ENCODE measurements at places on chromosomes 5 and 9. TPM values are rescaled to one million over a fixed set of nuclear protein-coding genes. Genes with fewer than 3 reads are reported as not detected.

DNA sequence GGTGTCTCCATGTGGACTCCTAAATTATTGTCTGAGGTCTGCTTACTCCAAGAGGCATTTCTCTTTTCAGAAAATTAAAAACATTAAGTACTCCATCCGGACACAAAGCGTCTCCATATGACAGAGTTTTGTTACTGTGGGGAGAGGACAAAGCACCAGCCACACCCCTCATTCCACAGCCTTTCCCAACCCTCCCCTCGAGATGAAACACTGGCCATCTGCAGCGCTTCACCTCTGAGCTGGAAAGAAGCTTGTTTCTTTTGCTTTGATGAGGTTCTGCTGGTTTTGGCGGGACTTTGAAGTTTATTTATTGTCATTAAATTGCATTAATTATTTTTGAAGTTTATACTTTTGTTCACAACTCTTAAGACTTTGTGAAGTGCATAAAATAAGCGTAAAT, 27.6 kb upstream of the NKD2 start:
- peaks cover 30% of the 10 kb centered on the region for H3K4me1 ChIP-seq
- H3K36me3 ChIP-seq: peaks cover 4% of the 10 kb centered on the region
- H3K27ac ChIP-seq: peak overlapping the region; percentile 91
- H3K4me3 ChIP-seq: no peak overlapping the region
- peaks cover 13% of the 10 kb centered on the region for H3K27me3 ChIP-seq

DNA sequence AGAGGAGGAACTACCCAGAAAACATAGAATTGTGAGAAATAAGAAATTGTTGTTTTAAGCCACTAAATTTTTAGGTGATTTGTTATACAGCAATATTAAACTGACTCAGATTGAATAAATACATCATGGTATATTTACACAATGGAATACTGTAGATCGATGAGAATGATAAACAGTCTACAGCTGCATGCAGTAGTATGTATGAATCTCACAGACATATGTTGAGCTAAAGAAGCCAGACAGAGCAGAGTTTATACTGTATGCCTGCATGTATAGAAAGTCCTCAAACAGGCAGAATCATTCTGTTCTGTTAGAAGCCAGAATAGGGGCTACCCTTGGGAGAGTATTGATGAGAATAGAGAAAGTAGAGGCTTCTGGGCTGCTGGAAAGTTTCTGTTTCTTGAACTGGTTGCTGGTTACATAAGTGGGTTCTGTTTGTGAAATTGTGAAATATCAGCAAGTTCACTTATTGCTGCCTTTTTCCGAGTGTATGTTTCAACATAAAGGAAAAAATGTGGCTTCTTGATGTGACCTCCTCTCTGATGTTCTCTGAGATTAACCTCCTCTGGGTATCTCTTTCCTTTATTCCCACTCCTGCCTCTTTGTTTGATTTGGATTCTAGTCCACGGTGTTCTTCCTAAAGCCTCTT, 9.6 kb downstream of the KIAA1958 start:
- H3K27me3 ChIP-seq: no peaks in the 10 kb centered on the region
- peaks cover 49% of the 10 kb centered on the region for H3K36me3 ChIP-seq
- peak overlapping the region; percentile 7 for H3K27ac ChIP-seq
- H3K4me3 ChIP-seq: no peak overlapping the region
- DNase-seq: no peak

- DNase-seq: no peak
- no peaks in the 10 kb centered on the region for H3K27me3 ChIP-seq
- no peak overlapping the region for H3K4me3 ChIP-seq
- peaks cover 38% of the 10 kb centered on the region for H3K4me1 ChIP-seq
- peak overlapping the region; percentile 95 for H3K27ac ChIP-seq
- H3K36me3 ChIP-seq: no peaks in the 10 kb centered on the region
Measured at GRCh38 chr9:115943431-115944165, 210.0 kb upstream of the PAPPA start.

DNA sequence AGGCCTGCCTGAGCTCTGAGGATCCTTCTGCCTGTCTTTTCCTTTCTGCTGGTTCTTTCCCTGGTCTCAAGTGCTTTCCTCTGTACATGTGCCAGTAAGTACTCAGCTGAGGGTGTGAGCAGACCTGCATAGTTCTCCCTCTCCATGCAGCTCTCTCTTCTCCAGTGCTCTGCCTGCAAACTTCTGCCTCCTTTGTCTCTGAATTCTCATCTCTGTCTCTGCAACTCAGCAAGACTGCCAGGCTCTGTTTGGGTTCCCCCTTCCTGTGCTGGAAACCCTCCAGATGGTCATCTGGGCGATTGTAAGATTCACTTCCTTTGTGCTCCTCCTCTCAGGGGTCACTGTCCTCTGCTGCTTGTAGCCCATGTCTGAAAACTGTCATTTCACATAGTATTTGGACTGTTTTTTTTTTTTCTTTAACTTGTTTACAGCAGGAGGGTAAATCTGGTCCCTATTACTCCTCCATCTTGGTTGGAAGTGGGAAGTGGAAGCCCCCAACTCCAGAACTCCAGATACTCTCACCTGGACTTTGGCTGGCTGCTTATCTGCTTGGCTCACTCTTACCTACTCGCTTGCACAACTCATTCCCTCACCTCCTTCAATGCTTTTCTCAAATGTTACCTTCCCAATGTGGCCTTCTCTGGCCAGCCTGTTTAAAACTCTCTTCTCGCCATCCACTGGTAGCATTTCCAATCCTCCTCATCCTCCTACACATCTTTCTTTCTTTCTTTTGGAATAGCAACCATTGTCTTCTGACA, 175.3 kb upstream of the TBC1D2 start:
- peaks cover 24% of the 10 kb centered on the region for H3K27me3 ChIP-seq
- no peak overlapping the region for H3K4me3 ChIP-seq
- DNase-seq: no peak
- H3K27ac ChIP-seq: no peak overlapping the region
- H3K36me3 ChIP-seq: no peaks in the 10 kb centered on the region

DNA sequence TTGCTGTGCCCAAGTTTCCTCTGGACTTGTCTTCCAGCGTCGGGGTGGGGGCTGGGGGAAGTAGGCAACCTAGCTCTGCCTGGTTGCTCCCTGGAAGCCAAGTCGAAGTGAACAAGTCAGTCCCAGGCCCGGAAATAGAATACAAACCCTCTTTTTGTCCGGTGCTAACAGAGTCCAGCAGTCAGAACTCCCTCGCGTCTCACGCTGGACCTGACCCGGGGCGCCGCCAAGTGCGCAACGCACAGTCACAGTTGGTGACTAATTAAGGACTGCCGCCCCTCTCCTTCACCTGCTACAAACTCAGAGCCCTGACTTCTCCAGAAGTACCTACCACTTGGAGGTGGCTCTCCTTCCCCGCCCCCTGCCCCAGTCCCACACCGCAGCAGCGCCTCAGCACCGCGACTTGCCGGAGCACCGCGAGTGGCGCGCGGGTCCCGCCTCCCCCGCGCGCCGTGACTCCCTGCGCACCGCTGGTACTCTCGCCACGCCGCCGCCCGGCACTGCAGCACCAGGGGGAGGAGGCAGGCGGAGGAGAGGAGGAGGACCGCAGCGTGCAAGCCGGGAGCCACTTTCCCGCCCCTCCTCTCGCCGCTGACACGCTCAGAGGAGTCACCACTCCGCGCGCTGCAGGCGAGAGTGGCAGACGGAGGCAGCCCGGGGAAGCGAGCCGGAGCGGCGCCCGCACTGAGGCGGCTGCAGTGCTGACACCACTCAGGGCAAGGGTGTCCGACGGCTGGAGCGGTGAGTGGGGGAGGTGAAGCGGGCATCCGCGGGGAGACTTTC, at the start of gene SV2C:
TSS of gene SV2C (plus strand) at position 612 of the 783 bp plus-strand sequence. CDS start 48,368 bp downstream, outside the sequence.
- peak within 1 kb of the TSS; percentile 73 for H3K4me3 ChIP-seq
- DNase-seq: peak; percentile 53
- peaks cover 28% of the 10 kb centered on the region for H3K4me1 ChIP-seq
- H3K36me3 ChIP-seq: no peaks in the 10 kb centered on the region
- peak within 1 kb of the TSS; percentile 28 for H3K27ac ChIP-seq

- peaks cover 12% of the 10 kb centered on the region for H3K36me3 ChIP-seq
- no peaks in the 10 kb centered on the region for H3K27me3 ChIP-seq
Measured at GRCh38 chr5:77077829-77078176, 9.3 kb downstream of the ZBED3 start.

- peaks cover 8% of the 10 kb centered on the region for H3K4me1 ChIP-seq
- peaks cover 44% of the 10 kb centered on the region for H3K27me3 ChIP-seq
- H3K27ac ChIP-seq: no peak overlapping the region
- no peak for DNase-seq
Measured at GRCh38 chr9:126157423-126157822, 169.2 kb upstream of the MVB12B start.

DNA sequence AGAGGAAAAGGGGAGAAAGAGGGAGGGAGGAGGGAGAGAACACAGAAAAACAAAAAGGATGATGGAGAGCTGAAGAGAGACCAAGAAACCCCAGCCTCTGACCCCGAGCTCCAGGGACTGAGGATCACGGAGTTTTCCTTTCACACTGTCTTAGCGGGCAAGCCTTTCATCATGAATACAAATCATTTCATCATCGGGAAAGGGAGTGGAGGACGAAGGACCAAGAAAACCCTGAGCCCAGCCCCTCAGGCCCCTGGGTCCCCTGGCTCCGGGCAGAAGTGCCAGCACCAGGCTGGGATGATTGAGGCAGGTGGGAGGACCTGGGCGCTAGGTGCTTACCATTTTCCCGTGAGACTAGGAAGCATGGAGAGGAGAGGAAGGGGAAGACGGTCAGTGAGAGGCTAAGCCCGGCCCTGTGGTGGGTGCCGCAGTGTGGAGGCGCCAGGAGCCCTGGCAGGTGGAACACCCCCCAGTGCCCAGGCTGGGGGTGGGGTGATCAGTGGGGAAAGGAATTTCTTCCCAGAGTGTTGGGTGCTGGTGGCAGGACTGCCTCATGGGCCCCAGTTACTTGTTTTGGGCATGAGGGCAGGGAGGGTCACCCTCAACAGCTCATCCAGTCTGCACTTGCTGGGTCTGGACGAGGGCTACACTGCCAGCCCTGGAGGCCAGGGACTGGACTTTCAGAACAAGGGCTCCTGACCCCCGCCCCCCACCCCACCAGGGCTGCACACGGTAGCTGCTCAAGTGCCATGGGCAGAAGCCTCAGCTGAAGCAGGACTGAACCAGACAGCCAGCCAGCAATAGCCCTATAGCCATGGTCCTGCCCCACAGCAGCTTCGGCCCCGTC, 49.0 kb upstream of the SARDH start:
- H3K36me3 ChIP-seq: peaks cover 18% of the 10 kb centered on the region
- H3K27me3 ChIP-seq: no peaks in the 10 kb centered on the region
- H3K4me3 ChIP-seq: no peak overlapping the region
- no peak overlapping the region for H3K27ac ChIP-seq

- no peaks in the 10 kb centered on the region for H3K4me1 ChIP-seq
- H3K27ac ChIP-seq: no peak overlapping the region
- H3K4me3 ChIP-seq: no peak overlapping the region
- no peaks in the 10 kb centered on the region for H3K27me3 ChIP-seq
- no peak for DNase-seq
Measured at GRCh38 chr5:1479581-1480188, 34.4 kb upstream of the SLC6A3 start.

DNA sequence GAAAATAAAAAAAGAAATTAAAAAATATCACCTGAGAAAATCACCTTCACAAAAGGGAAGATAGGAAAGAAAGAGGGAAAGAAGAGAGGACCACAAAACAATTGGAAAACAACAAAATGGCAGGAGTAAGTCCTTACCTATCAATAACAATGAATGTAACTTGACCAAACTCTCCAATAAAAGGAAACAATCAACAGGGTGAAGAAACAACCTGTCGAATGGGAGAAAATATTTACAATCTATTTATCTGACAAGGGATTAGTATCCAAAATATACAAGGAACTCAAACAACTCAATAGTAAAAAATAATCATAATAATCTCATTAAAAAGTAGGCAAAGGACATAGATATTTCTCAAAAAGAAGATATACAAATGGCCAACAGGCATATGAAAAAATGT, 135.8 kb downstream of the AGTPBP1 start:
- no peak overlapping the region for H3K4me3 ChIP-seq
- H3K36me3 ChIP-seq: peaks cover 29% of the 10 kb centered on the region
- no peak overlapping the region for H3K27ac ChIP-seq
- peaks cover 14% of the 10 kb centered on the region for H3K4me1 ChIP-seq

DNA sequence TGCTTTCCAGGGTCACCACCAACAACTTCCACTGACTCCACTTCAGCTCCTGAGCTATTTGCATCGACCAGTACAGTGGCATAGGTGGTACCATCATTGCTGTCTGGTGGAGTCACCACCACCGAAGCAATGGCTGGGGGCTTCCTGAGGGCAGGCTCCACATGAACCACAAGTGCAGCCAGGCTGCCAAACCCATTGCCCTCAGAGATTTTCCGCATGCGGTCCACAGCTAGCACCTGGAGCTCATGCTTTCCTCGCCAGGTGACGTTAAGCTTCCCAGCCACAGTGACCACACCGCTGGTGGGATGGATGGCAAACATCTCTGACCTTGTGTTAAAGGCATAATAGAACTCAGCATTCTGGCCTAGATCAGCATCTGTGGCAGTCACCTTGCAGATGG, 23.1 kb downstream of the FAT2 start:
- H3K27me3 ChIP-seq: no peaks in the 10 kb centered on the region
- peaks cover 7% of the 10 kb centered on the region for H3K36me3 ChIP-seq
- H3K27ac ChIP-seq: no peak overlapping the region
- DNase-seq: no peak
- H3K4me3 ChIP-seq: no peak overlapping the region

DNA sequence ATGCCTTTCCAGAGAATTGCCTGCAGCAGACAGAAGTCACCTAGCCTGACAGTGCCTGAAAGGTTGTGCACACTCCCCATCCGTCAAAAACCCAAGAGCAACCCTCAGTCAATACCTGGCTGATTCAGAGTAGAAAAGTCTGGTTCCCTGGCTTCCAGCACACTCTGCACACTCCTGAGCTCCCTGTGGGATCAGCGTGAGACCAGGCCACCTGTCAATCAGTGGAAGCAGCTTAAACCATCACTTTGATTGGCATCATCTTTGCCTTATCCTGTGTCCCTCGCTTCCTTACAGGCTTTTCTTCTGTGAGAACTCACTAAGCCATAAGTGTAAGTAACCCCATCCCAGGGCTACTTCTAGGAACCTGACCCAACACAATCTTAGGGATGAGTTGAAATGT, 109.8 kb downstream of the ACTL7B start:
- H3K27me3 ChIP-seq: no peaks in the 10 kb centered on the region
- H3K27ac ChIP-seq: no peak overlapping the region
- peaks cover 11% of the 10 kb centered on the region for H3K4me1 ChIP-seq
- no peak overlapping the region for H3K4me3 ChIP-seq
- H3K36me3 ChIP-seq: no peaks in the 10 kb centered on the region
- no peak for DNase-seq

- peaks cover 2% of the 10 kb centered on the region for H3K4me1 ChIP-seq
- no peak overlapping the region for H3K4me3 ChIP-seq
- no peaks in the 10 kb centered on the region for H3K36me3 ChIP-seq
- no peaks in the 10 kb centered on the region for H3K27me3 ChIP-seq
Measured at GRCh38 chr5:28408186-28408585, 1369.8 kb upstream of the CDH9 start.

- no peaks in the 10 kb centered on the region for H3K27me3 ChIP-seq
- H3K4me1 ChIP-seq: peaks cover 8% of the 10 kb centered on the region
- H3K27ac ChIP-seq: no peak overlapping the region
- H3K4me3 ChIP-seq: no peak overlapping the region
Measured at GRCh38 chr5:76457674-76458485, 54.8 kb downstream of the IQGAP2 start.

- H3K27me3 ChIP-seq: no peaks in the 10 kb centered on the region
- no peaks in the 10 kb centered on the region for H3K36me3 ChIP-seq
- H3K4me1 ChIP-seq: peaks cover 20% of the 10 kb centered on the region
- no peak for DNase-seq
Measured at GRCh38 chr9:4594545-4594944, 67.5 kb upstream of the PLPP6 start.

The ROR2 gene
- 36.7 TPM for total RNA-seq

The SEMA4D gene
- 44.7 TPM for total RNA-seq

The LPAR1 gene
- total RNA-seq: 34.3 TPM

The TRIM36 gene
- total RNA-seq: 1.3 TPM

The FGF10 gene
- total RNA-seq: not detected

The PDZD2 gene
- 21.5 TPM for total RNA-seq

The UBE2QL1 gene
- 4.4 TPM for total RNA-seq
